Right atrium auricular region (tissue), 2 donors: ENCODE measurements at places on chromosomes 1 and 21. TPM values are rescaled to one million over a fixed set of nuclear protein-coding genes. Genes with fewer than 3 reads are reported as not detected.

The PITHD1 gene
- total RNA-seq = 39.6 TPM

- no peak for DNase-seq
- H3K4me1 ChIP-seq = no peaks in the 10 kb centered on the region
- H3K4me3 ChIP-seq = no peak overlapping the region
- no peaks in the 10 kb centered on the region for H3K36me3 ChIP-seq
- no peak overlapping the region for H3K27ac ChIP-seq
- H3K27me3 ChIP-seq = no peaks in the 10 kb centered on the region
Measured at GRCh38 chr1:186648613-186649012, 31.6 kb downstream of the PTGS2 start.

GRCh38 chr1:57518496-57518895, 94.6 kb upstream of the DAB1 start:
- H3K27me3 ChIP-seq = no peaks in the 10 kb centered on the region
- no peak overlapping the region for H3K4me3 ChIP-seq
- no peaks in the 10 kb centered on the region for H3K36me3 ChIP-seq
- no peak for DNase-seq

DNA sequence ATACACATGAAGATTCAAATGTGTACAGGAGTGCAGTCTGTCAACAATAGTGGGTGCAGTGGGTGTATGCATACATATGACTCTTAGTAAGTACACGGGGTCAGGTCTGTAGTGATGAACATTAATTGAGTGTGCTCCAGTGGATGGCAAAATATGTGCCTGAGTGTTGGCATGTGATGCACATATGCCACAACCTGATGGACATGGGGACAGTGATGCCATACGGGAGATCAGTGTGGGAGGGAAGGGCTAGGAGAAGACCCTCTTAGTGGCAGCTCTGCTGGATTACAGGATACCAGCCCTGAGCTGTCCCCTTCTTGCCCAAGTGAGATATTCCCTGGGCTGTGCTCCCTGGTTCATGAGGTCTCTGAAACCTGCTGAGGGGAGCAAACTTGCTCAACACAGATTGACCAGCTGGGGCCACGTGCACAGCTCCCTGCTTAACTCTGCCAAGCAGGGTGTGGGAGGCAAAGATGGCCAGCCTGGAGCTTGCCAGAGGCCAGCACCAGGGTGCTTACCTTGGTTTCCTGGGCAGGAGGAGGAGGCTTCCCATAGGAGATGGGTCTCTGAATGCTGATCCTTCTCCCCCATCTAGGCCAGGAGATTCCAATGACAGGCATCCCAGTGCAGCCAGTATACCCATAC, 2.2 kb downstream of the SHISA4 start:
- H3K36me3 ChIP-seq = no peaks in the 10 kb centered on the region
- no peak overlapping the region for H3K27ac ChIP-seq
- H3K27me3 ChIP-seq = no peaks in the 10 kb centered on the region
- no peak for DNase-seq

The SAMD11 gene
- total RNA-seq = 6.4 TPM

DNA sequence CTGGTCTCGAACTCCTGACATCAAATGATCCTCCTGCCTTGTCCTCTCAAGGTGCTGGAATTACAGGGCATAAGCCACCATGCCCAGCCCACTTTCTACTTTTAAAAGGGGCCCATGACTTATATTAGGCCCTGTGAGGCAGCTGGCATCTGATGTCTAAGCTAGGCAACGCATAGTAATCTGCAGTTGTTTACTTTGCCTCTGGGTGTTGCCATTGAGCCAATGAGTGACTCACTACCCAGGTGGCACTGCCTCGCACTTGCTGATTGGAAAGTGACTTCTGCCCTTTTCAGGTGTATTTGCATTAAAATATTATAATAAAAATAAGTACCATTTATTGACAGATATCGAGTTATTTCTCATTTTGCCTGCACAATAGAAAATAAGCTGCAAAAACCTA, 84.9 kb downstream of the KIF14 start:
- no peak overlapping the region for H3K4me3 ChIP-seq
- no peaks in the 10 kb centered on the region for H3K4me1 ChIP-seq
- no peak overlapping the region for H3K27ac ChIP-seq
- H3K27me3 ChIP-seq = no peaks in the 10 kb centered on the region
- peak; percentile 40 for DNase-seq

DNA sequence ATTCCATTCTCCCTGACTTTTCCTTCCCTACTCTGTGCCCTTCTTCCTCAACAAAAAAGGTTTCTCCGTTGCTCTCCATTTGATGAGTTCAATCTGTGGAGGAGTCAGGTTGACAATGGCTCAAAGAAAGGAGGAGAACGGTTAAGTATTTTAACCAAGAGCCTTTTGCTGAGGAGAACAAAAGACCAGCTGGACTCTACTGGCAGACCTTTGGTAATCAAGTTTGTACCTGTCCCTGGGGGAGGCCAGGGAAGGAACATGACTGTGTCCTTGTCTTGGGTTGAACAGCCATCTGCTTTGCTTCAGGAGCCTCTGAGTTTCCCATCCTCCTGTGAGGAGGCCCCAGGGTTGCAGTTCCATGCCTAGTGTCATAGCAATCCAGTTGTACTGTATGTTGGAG, 29.9 kb downstream of the TTF2 start:
- DNase-seq = no peak
- H3K27ac ChIP-seq = no peak overlapping the region
- no peak overlapping the region for H3K4me3 ChIP-seq
- H3K27me3 ChIP-seq = no peaks in the 10 kb centered on the region

DNA sequence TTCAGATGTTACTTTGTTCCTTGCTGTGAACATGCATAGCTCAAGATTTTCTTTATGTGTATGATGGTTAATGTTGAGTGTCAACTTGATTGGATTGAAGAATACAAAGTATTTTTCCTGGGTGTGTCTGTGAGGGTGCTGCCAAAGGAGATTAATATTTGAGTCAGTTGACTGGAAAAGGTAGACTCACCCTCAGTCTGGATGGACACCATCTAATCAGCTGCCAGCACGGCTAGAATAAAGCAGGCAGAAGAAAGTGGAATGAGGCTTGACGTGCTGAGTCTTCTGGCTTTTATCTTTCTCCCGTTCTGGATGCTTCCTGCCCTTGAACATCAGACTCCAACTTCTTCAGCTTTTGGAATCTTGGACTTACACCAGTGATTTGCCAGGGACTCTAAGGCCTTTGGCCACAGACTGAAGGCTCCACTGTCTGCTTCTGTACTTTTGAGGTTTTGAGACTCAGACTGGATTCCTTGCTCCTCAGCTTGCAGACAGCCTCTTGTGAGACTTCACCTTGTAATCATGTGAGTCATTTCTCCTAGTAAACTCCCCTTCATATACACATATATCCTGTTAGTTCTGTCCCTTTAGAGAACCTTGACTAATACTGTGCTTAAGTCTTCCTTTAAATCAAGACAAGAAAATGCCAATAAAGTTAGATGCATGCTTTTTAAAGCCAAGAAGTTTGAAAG, 626.6 kb downstream of the KCNT2 start:
- H3K4me1 ChIP-seq = no peaks in the 10 kb centered on the region
- no peak overlapping the region for H3K27ac ChIP-seq
- no peaks in the 10 kb centered on the region for H3K27me3 ChIP-seq

DNA sequence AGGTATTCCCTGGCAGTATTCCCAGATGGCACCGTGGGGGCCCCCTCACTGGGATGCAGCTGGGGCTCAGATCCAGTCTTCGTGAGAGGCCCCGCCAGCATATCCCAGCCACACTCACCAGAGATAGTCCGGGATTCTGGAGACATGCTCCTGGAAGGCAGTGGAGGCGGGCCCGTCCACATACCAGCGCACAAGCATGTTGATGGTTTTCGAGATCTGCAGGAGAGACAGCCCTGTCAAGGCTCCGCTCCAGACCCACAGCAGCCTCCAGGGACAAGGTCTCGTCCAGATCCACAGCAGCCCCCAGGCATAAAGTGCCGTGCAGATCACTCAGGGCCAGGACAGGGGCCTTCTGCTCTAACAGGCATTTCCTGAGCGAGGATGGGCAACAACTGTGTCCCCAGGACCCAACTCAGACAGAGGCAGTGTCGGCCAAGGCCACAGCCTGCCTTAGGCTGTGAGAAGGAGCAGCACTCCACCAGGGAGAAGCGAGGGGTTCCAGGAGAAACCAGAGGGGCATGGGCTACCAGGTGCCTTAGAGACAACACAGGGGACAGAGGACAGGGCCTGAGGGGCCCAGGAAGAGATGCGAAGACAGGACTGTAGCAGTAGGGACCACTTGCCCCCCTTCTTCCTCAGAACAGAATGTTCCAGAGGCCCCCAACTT, 14.8 kb downstream of the LSS start:
- H3K36me3 ChIP-seq = peaks cover 52% of the 10 kb centered on the region
- DNase-seq = no peak
- H3K27ac ChIP-seq = no peak overlapping the region
- peaks cover 6% of the 10 kb centered on the region for H3K4me1 ChIP-seq

The CYP4A22 gene
- not detected for total RNA-seq

DNA sequence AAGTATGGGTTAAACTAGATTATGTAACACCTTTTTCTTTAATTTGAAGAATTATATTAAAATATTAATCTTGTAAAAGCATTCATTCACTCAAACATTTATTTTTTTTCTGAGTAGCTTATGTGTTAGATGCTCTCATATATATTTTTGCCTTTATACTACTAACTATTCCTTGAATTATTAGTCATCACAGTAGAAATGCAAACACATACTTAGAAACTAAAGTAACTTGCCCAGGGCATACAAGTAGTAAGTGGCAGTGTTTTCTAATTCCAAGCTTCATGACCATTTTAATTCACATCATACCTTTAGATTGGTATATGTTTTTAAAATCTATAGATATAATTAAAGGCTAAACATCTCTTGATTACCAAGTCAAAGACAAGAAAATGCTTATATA, 1271.0 kb downstream of the BRINP3 start:
- H3K27ac ChIP-seq = no peak overlapping the region
- no peak for DNase-seq
- H3K36me3 ChIP-seq = no peaks in the 10 kb centered on the region
- no peaks in the 10 kb centered on the region for H3K27me3 ChIP-seq
- H3K4me3 ChIP-seq = no peak overlapping the region

DNA sequence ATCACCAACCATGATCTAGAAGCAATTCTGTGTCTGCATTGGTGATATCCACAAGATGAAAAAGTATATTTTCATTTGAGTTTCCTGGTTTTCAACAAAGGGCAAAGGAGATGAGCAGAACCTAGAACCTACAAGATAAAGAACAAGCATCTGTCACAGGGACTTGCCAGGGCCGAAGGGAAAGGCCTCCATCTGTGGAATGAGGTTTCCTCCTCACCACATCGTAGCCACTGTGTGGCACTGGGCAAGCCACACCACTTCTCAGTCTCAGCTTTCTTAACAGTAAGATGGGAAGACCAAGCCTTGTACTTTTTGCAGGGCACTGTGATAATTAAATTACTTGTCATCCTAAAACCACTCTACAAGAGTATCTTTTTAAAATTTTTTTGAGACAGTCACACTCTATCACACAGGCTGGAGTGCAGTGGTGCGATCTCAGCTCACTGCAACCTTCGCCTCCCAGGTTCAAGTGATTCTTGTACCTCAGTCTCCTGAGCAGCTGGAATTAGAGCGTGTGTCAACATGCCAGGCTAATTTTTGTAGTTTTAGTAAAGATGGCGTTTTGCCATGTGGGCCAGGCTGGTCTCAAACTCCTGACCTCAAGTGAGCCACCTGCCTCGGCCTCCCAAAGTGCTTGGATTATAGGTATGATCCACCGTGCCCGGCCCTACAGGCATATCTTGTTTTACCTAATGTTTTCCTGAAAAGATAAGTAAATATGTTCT, 45.8 kb downstream of the ARHGEF11 start:
- no peak overlapping the region for H3K27ac ChIP-seq
- no peak overlapping the region for H3K4me3 ChIP-seq
- no peaks in the 10 kb centered on the region for H3K4me1 ChIP-seq
- no peak for DNase-seq
- H3K36me3 ChIP-seq = no peaks in the 10 kb centered on the region

The PTPRU gene
- total RNA-seq = 15.9 TPM

GRCh38 chr1:102241431-102242338, 245.0 kb upstream of the OLFM3 start:
- H3K36me3 ChIP-seq = no peaks in the 10 kb centered on the region
- no peaks in the 10 kb centered on the region for H3K4me1 ChIP-seq
- no peak overlapping the region for H3K27ac ChIP-seq
- no peaks in the 10 kb centered on the region for H3K27me3 ChIP-seq
- no peak for DNase-seq

The LCE3D gene
- total RNA-seq = not detected

DNA sequence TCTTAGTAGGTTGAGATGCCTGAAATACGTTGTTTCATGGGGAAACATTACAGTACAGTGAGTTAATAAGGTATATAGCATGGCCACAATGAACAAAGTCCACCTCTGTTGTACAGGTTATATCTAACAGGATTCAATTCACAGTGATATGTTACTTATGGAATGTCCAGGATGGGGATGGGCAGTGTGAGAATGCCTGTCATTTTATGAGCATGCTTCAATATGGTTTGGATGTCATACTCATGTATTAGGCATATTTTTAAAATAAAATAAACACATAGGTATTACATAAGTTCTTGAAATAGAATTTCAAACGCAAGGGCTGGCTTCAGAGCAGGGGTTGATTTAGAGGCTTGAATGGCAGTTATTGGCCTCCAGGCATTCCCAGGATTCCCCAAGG, 6.1 kb upstream of the PHLDA3 start:
- H3K36me3 ChIP-seq = no peaks in the 10 kb centered on the region
- no peaks in the 10 kb centered on the region for H3K27me3 ChIP-seq
- DNase-seq = no peak
- no peak overlapping the region for H3K4me3 ChIP-seq
- no peak overlapping the region for H3K27ac ChIP-seq

- no peaks in the 10 kb centered on the region for H3K36me3 ChIP-seq
- H3K27ac ChIP-seq = no peak overlapping the region
- H3K27me3 ChIP-seq = no peaks in the 10 kb centered on the region
- DNase-seq = no peak
- no peak overlapping the region for H3K4me3 ChIP-seq
- H3K4me1 ChIP-seq = no peaks in the 10 kb centered on the region
Measured at GRCh38 chr1:221907166-221907932, 165.5 kb upstream of the DUSP10 start.

The FCRL1 gene
- 1.5 TPM for total RNA-seq

- no peaks in the 10 kb centered on the region for H3K36me3 ChIP-seq
- DNase-seq = no peak
- H3K4me1 ChIP-seq = peaks cover 4% of the 10 kb centered on the region
Measured at GRCh38 chr1:64231153-64231552, 27.7 kb downstream of the UBE2U start.

GRCh38 chr1:198937231-198938031, 298.6 kb downstream of the PTPRC start:
- H3K27ac ChIP-seq = peak overlapping the region; percentile 73
- no peaks in the 10 kb centered on the region for H3K36me3 ChIP-seq
- peak; percentile 70 for DNase-seq
- no peaks in the 10 kb centered on the region for H3K27me3 ChIP-seq
- no peaks in the 10 kb centered on the region for H3K4me1 ChIP-seq
- peak overlapping the region; percentile 44 for H3K4me3 ChIP-seq
